ENCODE measurements at places on chromosomes 4 and X. TPM values are rescaled to one million over a fixed set of nuclear protein-coding genes. Genes with fewer than 3 reads are reported as not detected.

DNA sequence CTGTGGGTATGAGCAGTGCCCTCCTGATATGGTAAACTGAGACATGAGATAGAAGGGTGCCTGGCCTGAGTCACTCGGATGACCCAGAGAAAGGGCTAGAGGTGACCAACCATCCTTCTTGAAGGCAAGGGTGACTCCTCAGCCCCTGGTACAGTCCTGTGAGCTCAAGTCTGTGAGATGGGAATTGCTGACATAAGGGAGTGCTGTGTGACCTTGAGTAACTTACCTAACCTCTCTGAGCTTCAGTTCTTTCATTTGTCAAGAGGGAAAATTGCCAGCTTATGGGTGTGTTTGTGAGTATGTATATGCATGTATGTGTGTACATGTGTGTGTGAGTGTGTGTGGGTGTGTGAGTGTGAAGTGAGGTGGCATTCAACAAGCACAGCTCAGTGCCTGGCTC is 210.4 kb upstream of the PSAPL1 start:
- DNase-seq, result no peak

The DAPP1 gene
- total RNA-seq, result 18.3 TPM

The HTN1 gene
- not detected for total RNA-seq

The VSIG1 gene
- 0.36 TPM for total RNA-seq
